ENCODE measurements at places on chromosomes 2 and 18. TPM values are rescaled to one million over a fixed set of nuclear protein-coding genes. Genes with fewer than 3 reads are reported as not detected.

Gene DSG1
- not detected for total RNA-seq

Gene COLEC12
- total RNA-seq = 113 TPM

Gene CDK5R2
- not detected for total RNA-seq

Gene CYS1
- 5.5 TPM for total RNA-seq

Gene PTH2R
- total RNA-seq = not detected

Gene ADGRF3
- total RNA-seq = 0.24 TPM

DNA sequence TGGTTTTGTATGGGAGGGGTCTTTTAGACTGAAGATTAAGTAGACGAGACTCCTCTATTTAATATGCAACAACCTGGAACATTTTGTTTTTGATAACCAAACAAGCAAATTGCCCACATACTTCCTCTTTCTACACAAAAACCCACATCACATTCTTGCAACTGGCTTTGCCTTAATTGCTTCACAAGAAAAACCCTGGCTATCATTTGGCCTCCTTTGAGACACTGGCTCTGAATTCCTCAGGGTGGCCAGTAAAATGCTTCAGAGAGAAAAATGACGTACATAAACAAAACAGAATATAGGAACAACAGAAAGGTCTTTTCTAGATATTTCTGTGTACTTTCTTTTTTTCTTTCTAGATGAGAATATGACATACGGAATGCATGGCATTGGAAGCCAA, 103.0 kb downstream of the TRIB2 start:
- H3K27ac ChIP-seq = peak overlapping the region; percentile 92
- H3K4me1 ChIP-seq = peaks cover 22% of the 10 kb centered on the region
- peak overlapping the region; percentile 31 for H3K4me3 ChIP-seq
- H3K36me3 ChIP-seq = no peaks in the 10 kb centered on the region

- peaks cover 14% of the 10 kb centered on the region for H3K27me3 ChIP-seq
- no peak overlapping the region for H3K4me3 ChIP-seq
- H3K4me1 ChIP-seq = no peaks in the 10 kb centered on the region
- no peak overlapping the region for H3K27ac ChIP-seq
- no peaks in the 10 kb centered on the region for H3K36me3 ChIP-seq
Observed at GRCh38 chr18:43414006-43414405, 136.7 kb upstream of the SYT4 start.

DNA sequence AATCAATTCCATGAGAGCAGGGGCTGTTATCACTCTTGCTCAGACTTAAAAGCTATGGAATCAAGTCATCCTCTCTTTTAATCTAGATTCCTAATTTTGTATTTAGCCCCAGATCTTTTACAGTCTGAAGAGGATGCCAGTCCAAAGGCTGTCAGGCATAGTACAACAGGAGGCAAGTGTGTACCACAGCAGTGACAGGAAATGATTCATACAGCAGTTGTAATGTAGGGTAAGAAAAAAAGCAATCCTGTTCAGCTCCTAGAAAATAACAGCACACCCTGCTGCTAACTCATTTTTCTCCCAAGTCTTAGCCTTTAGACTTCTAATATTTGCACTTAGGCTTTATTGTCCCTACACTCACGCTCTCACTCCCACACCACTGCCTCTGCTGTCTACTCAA, 127.8 kb upstream of the SYT4 start:
- H3K4me1 ChIP-seq = no peaks in the 10 kb centered on the region
- H3K27me3 ChIP-seq = no peaks in the 10 kb centered on the region
- no peak overlapping the region for H3K4me3 ChIP-seq

- peaks cover 10% of the 10 kb centered on the region for H3K27me3 ChIP-seq
- no peak overlapping the region for H3K27ac ChIP-seq
- no peaks in the 10 kb centered on the region for H3K36me3 ChIP-seq
- no peak overlapping the region for H3K4me3 ChIP-seq
- peaks cover 5% of the 10 kb centered on the region for H3K4me1 ChIP-seq
Observed at GRCh38 chr2:58569475-58570185, 328.5 kb upstream of the FANCL start.

- peaks cover 5% of the 10 kb centered on the region for H3K27me3 ChIP-seq
- H3K27ac ChIP-seq = no peak overlapping the region
- no peak for DNase-seq
- no peak overlapping the region for H3K4me3 ChIP-seq
Observed at GRCh38 chr2:173612354-173612753, 257.7 kb downstream of the CDCA7 start.

DNA sequence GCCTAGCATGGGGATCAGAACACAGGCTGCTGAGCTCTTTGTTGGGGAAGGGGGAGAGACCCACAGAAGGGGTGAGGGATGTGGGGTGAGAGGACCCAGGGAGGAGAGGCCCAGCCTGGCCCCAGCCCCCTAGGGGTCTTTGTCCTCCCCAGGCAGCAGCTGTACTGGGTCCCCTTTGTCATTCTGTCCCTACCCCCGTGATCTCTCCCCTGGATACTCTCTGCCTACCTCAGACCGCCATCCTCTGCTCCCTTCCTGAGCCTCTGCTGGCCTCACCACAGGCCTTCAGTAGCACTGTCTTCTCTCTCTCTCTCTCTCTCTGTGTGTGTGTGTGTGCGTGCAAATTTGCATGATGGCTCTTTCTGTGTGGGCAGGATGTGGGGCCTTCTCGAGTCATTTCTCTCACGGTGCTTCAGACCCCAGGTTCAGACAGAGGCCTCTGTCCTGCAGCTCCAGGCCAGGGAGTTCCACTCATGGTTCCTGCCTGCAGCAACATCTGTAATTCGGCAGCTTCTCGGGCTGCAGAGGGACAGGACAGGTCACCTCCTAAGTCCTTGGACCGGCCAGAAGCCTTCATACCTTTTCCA, 1.4 kb downstream of the PSD4 start:
- no peak overlapping the region for H3K27ac ChIP-seq
- no peaks in the 10 kb centered on the region for H3K36me3 ChIP-seq
- no peaks in the 10 kb centered on the region for H3K4me1 ChIP-seq
- H3K27me3 ChIP-seq = peaks cover 2% of the 10 kb centered on the region
- no peak for DNase-seq

Measured in osteocyte (in vitro differentiated cells).